Fibroblast of skin of right biceps (primary cell): ENCODE measurements at places on chromosomes 5 and 9.

DNA sequence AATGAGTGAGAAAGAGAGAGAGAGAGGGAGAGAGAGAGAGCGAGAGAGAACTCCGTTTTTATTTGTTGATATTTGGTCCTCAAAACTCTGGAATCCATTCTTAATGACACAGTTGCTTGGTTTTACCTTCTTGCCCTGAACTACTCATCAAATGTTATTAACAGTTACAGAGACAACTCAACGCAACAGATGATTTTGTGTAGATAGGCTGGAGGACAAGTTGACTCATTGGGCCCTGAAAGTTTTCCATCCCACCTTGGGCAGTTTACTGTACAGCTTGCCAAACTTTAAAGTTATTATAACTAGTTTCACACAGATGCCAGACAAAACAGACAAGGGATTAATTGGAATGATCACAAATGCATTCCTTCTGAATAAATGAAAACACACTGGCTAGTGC is 339.9 kb downstream of the ARL15 start:
- peak; percentile 30 for DNase-seq

DNA sequence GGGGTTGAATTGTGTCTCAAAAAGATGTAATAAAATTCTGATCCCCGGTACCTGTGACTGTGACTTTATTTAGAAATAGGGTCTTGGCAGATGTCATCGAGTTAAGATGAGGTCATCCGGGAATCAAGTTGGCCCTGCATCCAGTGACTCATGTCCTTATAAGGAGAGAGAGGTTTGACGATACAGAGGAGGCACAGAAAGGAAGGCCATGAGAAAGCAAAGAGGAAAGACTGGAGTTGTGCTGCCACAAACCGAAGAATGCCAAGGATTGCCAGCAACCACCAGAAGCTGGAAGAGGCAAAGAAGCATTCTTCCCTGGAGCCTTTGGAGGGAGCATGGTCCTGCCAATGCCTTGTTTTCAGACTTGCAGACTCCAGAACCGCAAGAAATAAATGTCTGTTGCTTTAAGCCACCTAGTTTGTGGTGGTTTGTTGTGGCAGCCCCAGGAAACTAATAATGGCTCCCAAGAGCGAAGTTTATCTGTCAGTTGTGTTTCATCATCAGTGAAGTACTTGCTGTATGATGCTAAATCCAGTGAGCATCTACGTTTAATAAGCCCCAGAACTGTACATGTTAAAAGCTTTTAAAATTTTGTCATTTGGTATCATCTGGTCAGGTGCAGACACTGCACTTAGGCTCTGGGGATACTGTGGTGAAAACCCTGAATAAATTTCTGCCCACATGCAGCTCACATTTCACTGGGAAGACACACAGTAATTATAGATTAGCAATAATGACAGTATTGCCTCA is 114.8 kb downstream of the TLE4 start:
- DNase-seq: peak; percentile 79

DNA sequence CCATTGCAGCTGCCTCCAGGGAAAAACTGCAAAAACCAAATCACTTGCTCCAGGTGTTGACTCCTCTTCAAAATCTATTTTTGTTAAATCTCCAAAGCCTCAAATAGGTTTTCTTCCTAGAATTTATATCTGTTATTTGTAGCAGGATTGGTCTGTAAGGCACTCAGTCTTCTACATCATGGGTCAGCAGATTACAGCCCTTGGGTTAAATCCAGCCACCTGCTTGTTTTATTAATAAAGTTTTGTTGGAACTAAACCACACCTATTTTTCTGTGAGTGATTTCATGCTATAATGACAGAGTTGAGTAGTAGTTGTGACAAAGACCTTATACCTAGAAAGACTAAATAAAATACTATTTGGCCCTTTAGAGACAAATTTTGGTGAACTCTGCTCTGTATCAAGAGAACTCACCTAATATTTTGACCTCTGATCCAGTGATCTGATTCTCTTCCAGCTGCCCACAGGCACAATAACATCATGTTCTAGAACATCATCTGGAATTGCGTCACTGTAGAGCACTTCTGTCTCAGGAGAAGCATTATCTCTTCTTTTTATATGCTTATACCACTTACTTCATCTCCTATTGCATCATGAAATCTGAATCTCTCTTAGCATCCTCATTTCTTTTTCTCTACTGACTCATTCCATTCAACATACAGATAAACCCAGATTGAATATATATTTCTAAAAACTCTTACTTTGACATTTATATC is 130.1 kb downstream of the RPS23 start:
- DNase-seq: peak; percentile 38

DNA sequence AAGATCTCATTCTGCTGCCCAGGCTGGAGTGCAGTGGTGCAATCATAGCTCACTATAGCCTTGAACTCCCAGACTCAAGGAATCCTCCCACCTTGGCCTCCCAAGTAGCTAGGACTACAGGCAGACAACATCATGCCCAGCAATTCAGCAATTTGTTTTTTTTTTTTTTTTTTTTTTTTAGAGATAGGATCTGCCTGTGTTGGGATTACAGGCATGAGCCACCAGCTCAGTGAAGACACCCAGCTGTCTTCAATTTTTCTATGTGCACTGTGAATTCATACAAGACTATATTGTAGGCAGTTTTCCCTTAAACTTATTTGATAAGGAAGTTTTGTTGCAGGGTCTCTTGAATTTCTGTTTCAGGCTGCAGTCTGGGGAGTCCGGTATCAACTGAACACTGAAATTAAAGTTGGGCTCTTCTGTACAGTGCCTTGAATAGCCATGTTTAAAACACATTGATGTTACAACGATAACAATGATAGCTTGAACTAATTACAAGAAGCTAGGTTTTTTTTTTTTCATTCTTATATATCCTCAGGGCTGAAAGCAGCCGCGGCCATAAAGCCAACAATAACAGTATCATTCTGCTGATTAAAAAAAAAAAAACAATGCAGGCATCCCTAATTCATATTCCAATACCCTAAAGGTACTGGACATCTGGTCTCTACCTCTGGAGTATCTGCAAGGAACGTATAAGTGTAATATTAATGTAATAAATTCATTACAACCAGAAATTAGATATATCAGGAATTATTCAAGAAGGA is 63.5 kb downstream of the MPDZ start:
- no peak for DNase-seq

- no peak for DNase-seq
Observed at GRCh38 chr5:62969409-62970120, 390.9 kb downstream of the LRRC70 start.

- no peak for DNase-seq
Observed at GRCh38 chr5:18483451-18483850, 849.2 kb downstream of the TAF11L14 start.

- DNase-seq: peak; percentile 19
Observed at GRCh38 chr5:62596096-62596495, 17.5 kb downstream of the LRRC70 start.

GRCh38 chr9:8571643-8572042 is 772.1 kb upstream of the DMAC1 start:
- DNase-seq: no peak

DNA sequence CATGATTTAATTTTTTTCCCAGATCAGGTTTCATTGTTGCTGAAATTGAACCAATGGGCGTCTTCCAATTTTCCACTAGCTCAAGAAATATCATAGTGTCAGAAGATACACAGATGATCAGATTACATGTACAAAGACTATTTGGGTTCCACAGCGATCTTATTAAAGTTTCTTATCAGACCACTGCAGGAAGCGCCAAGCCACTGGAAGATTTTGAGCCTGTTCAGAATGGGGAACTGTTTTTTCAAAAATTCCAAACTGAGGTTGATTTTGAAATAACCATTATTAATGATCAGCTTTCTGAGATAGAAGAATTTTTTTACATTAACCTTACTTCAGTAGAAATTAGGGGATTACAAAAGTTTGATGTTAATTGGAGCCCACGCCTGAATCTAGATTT is 251.6 kb downstream of the ADGRV1 start:
- DNase-seq: no peak

DNA sequence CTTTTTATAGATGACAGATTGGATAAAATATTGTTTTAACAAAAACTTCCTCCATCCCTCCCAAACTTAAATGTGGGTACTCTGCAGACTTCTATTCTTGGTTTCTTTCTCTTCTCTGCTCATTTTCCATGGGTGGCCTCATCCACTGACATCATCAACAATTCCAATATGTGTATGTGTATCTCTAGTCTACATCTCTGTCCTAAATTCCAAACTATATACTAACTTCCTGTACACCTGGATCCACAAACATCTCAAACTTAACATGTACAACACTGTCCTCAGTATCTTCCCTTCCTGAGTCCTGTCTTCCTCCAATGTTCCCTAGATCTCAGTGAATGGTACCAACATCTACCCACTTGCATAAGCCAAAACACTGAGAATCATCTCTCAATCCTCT is 28.5 kb upstream of the CDK5RAP2 start:
- peak; percentile 21 for DNase-seq

GRCh38 chr5:77146896-77147295 is 59.8 kb upstream of the ZBED3 start:
- DNase-seq: no peak

DNA sequence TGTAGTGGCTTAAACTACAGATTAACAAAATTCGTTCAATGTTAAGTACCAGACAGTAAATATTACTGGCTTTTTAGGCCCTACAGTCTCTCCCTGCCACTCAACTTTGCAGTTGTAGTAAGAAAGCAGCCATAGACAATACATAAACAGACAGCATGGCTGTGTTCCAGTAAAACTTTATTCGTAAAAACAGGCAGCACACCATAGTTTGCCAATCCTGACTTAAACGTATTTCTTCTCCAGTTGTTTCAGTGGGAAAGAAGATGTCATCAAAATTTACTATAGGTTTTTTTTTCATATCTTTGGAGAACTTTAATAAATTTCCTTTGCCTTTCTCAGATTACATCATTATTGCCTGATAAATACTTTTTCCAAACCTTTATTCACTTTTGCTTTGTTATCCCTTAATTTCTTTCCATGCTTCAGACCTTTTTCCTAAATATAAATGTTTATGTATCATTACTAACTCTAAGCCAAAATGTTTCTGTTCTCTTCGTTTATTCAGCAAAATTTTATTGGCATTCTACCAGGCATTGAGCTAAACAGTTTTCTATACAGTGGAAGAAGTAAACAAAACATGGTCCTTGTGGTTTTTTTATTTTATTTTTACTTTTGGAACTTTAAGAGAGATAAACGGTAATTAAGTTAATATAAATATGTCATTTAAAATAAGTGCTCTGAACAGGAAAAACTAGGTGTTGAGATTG is 64.5 kb downstream of the SLF1 start:
- DNase-seq: no peak

GRCh38 chr5:66861402-66861801 is 265.2 kb downstream of the MAST4 start:
- DNase-seq: no peak

DNA sequence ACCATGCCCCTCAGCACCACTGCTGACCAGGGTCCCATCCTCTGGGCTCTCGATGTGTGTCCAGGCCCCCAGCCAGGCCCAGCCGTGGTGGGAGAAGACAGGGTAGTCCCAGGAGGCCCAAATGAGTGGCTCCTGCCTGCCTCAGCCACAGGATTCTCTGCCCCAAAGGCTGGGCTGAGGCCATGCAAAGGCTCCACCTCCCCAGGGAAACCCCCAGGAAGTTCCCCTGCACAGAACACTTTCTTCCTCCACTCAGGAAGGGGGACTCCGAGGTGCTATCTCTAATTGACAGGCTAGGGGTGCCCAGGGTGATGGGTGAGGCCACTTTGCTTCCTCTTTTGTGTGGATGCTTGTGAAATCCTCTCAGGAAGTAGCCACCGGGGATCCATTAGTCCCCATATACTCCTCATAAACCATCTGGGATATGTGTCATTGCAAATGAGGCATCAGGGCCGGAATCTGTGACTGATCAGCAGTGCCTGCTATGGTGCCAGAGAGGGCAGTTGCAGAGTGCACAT is 23.1 kb upstream of the TDRD7 start:
- DNase-seq: no peak

GRCh38 chr5:176352116-176352878 is 9.3 kb downstream of the KIAA1191 start:
- DNase-seq: no peak

GRCh38 chr9:841371-842209 is at the start of gene DMRT1:
TSS of gene DMRT1 (plus strand) at chr9:841697. CDS start at chr9:841839, 142 bp downstream.
- no peak for DNase-seq

DNA sequence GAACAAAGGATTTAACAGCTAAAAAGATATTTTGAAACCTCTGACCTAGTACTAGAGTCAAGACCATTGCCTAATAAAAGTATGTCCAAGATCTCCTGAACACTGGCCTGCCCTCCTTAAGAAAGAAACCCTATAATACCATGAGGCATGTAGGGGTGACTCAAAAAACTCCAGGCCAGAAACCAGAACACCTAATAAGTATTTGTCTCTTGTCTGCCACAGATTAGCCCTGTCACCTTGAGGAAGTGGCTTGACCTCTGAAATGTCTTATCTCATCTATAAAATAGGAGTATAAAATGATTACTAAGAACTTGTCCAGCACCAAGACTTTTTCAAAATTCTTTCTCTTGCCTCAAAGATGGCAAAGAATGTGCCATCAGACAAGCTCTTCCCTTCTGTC is 125.5 kb upstream of the RASGRF2 start:
- no peak for DNase-seq

DNA sequence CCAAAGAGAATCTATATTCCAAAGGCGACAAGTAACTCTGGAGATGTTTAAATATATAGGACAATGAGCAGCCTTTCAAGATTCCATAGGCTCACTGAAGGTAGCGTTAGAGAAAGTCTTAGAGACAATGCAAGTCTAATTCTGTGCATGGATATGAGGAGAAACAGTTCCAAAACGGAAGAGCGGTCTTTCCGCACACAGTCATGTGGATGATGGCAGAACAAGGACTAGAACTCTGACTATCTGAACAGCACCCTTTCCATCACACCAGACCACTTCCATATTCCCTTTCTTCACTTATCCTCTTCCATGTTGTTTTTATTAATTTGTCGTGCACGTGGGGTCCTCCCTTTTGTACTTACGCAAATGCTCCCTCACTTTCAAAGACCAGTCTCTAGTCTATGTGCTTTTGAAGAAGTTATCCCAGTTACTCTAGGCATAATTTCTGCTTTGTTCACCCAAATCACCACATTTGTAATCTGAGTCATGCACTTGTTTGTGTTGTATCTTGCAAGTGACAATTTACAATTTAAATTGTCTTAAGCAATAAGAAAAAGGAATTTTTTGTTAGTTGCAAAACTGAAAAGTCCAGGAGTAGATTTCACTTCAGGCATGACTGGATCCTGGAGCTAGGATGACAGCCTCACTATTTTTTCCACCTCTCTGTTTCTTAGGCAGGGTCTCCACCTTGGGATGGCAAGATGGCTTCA is 116.0 kb upstream of the ADRA1B start:
- no peak for DNase-seq

- DNase-seq: no peak
Observed at GRCh38 chr5:129768735-129769134, 20.8 kb downstream of the MINAR2 start.

DNA sequence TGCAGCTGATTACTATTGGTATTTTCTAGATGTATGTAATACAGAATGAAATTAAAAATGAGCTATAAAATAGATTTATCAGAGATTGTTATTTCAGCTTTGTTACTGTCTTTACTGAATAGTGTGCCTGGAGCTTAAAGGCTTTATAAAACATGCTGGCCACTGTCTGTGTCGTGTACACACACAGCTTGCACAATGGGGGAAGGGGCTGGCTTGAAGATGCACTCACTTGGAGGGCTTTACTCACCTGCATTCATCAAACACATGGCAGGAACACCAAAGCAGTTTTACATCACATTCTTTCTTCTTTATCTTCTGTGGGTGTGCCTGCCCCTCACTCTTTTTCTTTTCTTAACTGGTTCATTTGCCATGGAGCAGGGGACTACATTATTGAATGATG is 60.9 kb downstream of the TLE4 start:
- DNase-seq: no peak
